Stimulated activated CD8-positive, alpha-beta memory T cell treated with anti-CD3 and anti-CD28 coated beads, Interleukin-2, amount 100 ng/mL, for 48 hours (primary cell): ENCODE measurements at places on chromosomes 13 and 19.

DNA sequence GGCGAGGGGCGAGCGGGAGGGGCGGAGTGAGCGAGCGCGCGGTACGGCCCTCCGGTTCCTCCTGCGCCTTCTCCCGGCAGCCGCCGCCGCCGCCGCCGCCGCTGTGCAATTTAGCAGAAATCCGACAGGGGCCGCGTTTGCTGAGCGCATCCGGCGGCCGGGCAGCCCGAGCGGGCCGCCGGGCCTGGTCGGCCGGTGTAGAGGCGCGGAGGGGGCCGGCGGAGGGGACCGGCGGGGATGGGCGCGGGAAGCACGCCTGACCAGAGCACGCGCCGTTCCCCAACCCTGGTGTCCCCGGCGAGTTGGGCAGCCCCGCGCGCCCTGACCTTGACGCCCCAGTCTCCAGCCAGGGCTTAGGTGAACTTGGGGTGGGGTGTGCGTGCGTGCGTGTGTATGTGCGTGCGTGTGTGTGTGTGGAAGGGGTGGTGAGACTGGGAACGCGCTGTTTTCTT lies 144.5 kb upstream of the ZNF536 start:
- peak; percentile 58 for DNase-seq

DNA sequence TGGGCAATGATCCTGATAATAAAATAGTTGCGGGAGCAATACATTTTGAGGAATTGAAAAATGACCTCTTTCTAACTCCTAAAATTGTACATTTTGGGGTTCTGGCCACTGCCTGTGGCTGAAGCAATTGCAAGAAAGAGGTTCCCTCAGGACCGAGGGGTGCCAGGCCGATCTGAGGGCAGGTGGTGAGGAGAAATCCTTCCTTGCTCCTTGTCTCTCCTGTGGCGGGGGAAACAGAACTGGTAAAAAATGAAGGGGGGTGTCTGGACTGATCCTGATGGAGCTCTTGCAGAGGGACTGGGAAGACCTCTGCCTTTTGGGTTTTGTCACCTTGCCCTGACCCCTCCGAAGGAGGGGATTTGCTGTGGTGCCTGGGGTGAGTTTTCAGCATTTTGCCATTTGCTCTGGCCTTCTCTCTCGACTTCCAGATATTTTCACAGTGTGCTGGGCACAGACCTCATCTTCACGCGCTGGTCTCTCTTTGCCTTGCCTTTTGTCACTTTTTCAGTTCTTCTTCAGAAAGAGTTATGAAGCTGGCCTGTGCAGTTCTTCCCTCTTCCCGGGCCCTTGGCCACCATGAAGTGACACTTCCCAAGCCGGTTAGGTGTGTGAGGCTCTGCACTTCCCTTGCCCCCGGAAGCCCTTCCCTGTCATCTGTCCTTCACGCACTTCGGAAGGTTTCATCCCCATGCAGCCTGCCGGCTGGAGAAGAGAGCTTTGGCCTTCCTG lies 22.2 kb downstream of the NFIX start:
- no peak for DNase-seq

- no peak for DNase-seq
Measured at GRCh38 chr13:77836423-77836822, 82.2 kb downstream of the EDNRB start.

DNA sequence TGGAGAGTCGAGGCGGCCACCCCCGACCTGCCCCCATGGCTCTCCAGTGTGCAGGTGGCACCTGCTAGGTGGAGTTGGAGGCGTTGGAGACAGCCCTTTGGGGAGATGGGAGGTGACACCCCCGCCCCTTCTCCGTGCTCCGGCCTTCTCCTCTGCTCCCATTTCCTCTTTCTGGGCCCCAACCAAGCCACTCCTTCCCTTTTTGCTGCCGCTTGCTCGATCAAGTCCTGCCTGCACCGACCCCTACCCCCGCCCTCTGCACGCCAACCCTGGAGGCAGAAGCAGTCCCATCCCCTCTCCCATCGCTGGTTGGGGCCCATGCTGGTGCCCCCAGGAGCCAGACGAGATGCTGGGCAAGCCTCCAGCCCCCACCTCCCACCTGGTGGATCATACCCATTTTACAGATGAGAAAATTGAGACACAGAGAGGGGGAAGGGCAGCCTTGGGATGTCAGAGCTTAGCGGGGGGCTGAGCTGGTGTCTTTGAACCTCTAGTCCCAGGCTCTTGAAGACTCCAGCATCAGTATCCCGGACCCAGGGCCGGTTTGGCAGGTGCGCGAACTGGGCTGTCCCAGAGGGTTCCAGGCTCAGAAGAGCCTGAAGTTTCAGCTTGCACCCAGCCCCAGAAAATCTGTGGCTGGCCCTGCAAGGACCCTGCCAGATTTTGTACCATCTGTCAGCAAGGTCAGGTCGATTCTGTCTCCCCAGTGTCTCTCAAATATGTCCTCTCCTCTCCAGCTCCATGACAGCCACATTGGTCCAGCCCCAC lies 10.3 kb downstream of the GNA15 start:
- DNase-seq = no peak

GRCh38 chr13:48731957-48732569 lies 78.3 kb downstream of the CYSLTR2 start:
- peak; percentile 59 for DNase-seq

GRCh38 chr13:51502153-51502651 lies 49.4 kb upstream of the INTS6 start:
- DNase-seq = no peak
